ENCODE measurements at places on chromosomes 4 and X.
A peak's percentile ranks its signal among the peaks of the same experiment; 100 is the strongest.

GRCh38 chr4:155353923-155354540, 22.7 kb downstream of the MAP9 start:
- DNase-seq = no peak

GRCh38 chr4:177595386-177595785, 153.1 kb upstream of the AGA start:
- DNase-seq = no peak

DNA sequence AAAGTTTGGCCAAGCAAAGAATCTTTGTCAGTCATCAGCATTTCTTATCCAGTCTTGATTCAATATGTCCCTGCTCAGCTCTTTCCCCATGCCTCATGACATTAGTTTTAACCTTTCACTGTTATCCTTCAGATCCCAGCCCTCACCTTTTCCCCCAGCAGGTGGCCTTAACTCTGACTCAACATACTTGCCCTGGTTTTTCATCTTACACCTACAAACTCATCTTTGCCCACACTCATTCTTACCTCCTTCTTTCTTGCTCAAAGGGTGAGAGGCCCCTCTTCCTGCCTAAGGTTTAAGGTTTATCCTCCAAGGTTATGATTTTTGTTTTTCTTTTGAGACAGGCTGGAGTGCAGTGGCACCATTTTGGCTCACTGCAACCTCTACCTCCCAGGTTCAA, 10.6 kb upstream of the ANXA5 start:
- DNase-seq = no peak

- no peak for DNase-seq
Observed at GRCh38 chr4:170336238-170336775, 246.6 kb upstream of the AADAT start.

DNA sequence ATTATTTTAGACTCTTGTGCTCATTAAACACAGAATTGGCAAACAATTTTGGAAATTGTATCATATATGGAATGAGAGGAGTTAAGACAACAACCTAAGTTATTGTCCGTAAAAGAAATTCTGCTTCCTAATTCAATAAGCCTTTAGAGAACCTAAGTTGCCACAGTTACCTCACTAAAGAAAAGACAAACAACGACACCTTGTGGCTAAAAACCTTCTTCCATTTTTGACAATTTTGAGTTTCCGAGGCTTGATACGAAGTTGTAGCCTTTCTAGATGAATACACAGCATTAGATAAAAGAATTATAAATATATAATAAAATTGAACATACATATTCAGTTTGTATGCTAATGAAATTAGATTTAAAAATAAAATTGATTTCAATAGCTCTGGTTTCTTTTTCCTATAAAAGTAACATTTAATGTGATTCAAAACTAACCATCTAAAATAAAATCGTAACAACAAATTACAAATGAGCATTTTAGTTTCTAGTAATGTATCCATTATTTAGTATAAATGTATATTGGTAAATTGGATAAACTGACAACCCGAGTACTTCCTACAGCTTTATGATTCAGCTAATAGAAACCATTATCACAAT, 275.1 kb downstream of the GPM6A start:
- DNase-seq = peak; percentile 8

GRCh38 chr4:6991249-6991648, 51.9 kb upstream of the TADA2B start:
- no peak for DNase-seq

- no peak for DNase-seq
Observed at GRCh38 chr4:80259012-80259411, 7.5 kb upstream of the FGF5 start.

- DNase-seq = no peak
Observed at GRCh38 chr4:81913427-81913879, 441.7 kb upstream of the RASGEF1B start.

DNA sequence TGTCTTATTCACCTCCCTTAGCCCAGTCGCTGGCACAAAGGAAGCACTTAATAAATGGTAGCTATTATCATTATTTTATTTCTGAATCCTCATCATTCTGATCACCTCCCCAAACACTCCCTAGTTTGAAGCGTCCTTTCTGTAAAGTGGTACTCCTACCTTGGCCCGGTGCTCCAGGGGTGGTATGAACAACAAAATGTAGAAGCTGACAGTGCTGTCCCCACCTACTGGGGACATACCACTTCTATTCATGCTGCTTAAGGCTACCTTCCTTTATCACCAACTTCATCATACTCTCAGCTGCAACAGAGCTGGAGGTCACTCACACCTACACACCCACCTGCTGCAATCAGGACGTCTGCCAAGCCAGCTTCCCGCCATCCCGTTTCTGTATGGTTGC, 40.8 kb upstream of the APLN start:
- DNase-seq = no peak

All from cerebellum (tissue), 4 donors.